Stimulated activated CD8-positive, alpha-beta memory T cell treated with anti-CD3 and anti-CD28 coated beads, Interleukin-2, amount 100 ng/mL, for 1 hour (primary cell): ENCODE measurements at places on chromosomes 7 and 10.

DNA sequence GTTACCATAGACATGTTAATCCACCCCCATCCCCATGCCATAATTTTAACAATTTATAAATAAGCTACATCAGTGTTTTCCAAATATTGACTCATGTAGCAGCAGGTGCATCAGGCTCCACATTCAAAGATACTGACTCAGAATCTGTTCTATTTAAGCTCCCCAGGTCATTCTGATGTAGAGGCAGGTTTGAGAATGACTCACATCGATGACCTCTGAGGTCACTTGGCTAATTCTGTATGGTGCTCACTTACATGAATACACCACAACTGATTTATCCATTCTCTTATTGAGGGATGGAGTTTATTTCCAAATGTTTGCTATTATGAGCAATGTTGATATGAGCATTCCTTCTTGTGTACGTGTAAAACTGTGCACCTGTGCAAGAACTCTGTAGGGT, 1159.0 kb downstream of the TYW1 start:
- DNase-seq: no peak

- DNase-seq: no peak
Observed at GRCh38 chr10:44306762-44307161, 78.1 kb downstream of the CXCL12 start.

GRCh38 chr7:99449326-99449725, 10.6 kb downstream of the CPSF4 start:
- DNase-seq: no peak

DNA sequence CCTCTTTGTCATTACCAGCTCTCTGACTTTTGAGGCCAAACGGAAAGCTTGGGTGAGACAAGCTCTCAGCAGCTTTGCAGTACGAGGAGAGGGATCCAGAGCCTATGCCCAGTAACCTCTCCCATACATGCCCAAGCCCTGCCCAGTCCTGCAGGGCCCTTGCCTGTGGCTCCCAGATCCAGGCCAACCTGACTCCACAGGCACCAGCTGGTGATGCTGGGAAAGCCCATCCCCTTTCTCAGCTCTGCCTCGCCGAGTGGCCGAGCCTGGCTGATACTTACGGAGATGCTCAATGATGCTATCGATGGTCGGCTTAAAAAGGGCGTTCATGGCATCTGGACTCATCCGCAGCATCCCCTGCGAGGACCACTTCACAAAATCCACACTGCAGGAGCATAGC, 55.4 kb downstream of the PNLIPRP2 start:
- no peak for DNase-seq

DNA sequence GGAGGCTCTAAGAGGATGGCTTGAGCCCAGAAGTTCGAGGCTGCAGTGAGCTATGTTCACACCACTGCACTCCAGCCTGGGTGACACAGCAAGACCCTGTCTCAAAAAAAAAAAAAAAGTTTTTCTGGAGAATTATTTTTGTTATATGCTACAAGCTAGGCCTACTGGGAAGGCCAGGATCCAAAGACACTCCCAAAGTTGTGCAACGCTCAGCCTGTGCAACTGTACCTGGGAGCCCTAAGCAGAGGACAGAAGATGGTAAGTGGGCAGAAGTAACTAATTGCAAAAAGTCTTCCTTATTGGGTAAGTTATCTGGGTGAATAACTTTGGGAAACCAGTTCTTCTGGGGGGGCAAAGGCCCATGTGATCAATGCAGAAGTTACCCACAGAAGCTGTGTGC, 17.3 kb downstream of the HIP1 start:
- no peak for DNase-seq

- no peak for DNase-seq
Observed at GRCh38 chr10:113585949-113586348, 33.1 kb downstream of the HABP2 start.

- DNase-seq: no peak
Observed at GRCh38 chr10:102613785-102614184, 30.5 kb upstream of the TRIM8 start.

DNA sequence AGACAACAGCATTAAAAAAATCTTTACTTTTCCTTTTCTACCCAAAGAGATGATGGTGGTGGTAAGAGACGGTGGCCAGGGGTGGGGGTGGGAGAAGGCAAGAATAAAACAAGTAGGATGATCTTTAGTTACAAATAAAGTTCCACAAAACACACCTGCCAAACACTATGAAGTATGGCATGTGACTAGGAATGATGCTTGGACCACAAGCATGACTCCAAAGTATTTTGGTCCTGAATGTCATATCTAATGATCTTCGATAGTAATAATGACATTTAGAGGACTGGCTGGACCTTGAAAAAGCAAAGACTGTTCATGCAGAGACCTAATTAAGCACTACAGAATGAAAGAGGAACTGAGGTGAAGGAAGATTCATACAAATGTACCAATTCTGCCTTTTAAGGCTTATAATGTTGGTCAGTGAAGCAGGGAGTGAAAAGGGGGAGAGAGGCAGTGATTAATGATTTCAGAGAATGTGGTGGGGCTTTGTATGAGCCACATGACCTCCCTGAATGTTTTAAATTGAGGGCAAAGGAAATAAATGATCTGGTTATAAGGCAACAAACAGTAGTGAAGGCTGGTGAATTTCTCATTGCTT, 29.6 kb upstream of the DKK1 start:
- no peak for DNase-seq

GRCh38 chr10:132679217-132679595, 106.7 kb downstream of the NKX6-2 start:
- no peak for DNase-seq

GRCh38 chr7:33903791-33904680, 1.3 kb upstream of the BMPER start:
- DNase-seq: no peak

GRCh38 chr10:90775351-90776028, 82.3 kb downstream of the HTR7 start:
- DNase-seq: no peak

DNA sequence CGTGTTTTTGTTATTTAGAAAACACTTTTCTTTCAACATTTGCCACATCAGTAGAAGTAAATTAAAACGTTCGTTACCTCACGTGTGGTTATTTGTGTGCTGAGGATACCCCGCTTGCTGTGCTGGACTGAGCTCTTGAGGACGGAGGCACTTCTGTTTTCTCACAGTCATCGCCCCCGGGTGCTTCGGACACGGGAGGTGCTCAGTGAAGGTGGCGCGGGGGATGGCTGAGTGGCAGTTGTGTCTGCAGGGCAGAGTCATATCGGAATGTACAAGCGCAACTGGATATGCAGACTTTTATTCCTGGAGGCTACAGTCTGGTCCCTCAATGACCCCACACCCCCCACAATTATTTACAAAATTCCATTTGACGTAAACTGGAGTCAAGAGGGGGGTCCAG, 92.0 kb downstream of the DYNC2I1 start:
- no peak for DNase-seq

- DNase-seq: no peak
Observed at GRCh38 chr7:45084901-45085618, 3.7 kb downstream of the NACAD start.

DNA sequence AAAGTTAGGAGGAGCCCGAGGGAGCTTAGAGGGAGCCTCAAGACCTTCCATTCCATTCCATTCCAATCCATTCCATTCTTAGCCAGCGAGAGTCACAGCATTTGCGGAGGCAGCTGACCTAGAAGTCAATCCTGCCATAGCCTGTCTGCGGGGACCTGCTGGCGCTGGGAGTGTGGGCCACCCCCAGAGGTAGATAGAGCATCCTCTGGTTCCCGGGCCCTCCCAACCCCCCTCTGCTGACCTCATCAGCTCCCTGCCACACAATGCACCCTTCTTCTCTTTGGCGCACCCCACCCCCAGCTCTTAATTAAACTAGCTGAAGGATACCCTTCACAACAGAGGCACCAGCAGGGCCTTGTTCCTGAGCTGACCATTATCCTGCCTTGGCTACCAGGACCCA, 152.5 kb upstream of the ZMIZ1 start:
- no peak for DNase-seq

DNA sequence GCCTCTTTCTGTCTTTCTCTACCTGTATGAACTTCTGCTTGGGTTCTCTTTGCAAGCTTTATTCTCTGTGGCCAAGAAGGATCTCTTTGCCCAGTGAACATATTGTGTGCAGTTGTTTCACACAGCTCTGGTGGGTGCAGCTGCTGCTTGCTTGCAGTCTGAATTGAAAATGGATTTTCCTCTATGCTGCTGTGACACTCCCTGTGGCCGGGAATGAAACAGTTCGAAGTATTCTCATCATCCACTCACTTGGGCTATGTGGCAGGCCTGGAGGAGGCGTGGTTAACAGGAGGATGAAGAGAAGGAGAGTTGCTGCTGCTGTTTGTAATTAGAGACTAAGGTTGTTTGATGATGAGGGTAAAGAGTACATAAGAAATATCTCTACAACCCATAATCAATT, 28.4 kb upstream of the ITGA8 start:
- no peak for DNase-seq

- DNase-seq: no peak
Observed at GRCh38 chr7:32116436-32116835, 46.2 kb upstream of the PDE1C start.

DNA sequence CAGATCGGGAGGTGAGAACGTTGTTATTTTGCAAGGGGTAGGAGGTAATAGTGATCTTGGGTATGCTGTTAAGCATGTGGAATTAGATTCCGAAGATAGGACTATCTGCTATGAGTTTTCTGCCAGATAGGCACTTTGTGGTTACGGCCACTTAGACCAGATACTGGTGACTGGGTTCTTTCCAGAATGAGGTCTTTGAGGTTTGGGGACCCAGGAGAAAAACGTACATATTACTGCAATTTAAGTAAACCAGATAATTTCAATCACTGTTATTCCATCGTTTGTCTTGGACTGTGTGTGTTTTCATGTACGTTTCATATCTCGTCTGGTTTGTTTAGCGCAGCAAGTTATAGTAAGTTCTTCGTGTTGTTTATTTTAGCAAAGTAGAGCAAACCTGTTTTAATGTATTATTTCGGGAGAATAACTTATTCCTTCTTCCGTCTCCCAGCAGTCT, 312 bp downstream of the ARL4A start:
- DNase-seq: no peak

- no peak for DNase-seq
Observed at GRCh38 chr7:2646680-2647571, 15.1 kb downstream of the TTYH3 start.

- DNase-seq: no peak
Observed at GRCh38 chr7:80520199-80520598, 8.3 kb upstream of the GNAT3 start.

- DNase-seq: no peak
Observed at GRCh38 chr7:8070451-8071180, 102.0 kb downstream of the GLCCI1 start.

DNA sequence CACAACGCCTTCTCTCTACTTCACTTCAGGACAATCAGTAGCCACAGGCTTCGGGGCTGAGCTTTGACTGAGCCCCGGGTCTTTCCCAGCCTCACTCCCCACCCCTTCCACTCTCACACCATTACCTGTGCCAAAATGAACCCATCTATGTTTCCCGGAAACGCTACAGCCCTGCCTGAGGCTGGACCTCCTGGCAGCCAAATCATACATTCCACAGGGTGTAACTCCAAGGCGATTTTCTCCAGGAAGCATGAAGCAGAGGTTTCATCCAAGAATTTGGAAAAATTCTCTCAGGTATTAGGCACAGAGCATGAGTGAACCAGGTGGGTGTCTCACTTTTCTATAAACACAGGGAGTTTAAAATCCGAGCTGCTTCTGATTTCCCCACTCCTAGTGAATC, 286.3 kb downstream of the TNS3 start:
- DNase-seq: no peak

DNA sequence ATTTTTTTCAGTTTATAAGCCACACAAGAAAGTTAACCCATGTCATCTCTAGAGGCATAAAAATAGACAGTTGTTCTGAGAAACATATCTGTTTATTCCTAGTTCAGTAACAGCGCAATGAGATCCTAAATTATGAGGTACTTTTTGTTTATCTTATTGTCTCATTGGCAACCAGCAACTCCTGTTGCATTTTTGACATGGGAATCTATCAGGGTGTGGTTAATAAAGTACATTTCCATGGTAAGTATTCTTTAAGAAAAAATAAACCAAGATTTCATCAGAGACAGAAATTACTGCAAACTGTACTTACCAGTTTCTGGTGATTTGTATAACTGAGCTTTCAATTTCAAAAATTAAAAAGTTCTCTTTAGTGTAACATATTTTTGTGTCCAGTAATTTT, 9.0 kb downstream of the FAS start:
- no peak for DNase-seq

DNA sequence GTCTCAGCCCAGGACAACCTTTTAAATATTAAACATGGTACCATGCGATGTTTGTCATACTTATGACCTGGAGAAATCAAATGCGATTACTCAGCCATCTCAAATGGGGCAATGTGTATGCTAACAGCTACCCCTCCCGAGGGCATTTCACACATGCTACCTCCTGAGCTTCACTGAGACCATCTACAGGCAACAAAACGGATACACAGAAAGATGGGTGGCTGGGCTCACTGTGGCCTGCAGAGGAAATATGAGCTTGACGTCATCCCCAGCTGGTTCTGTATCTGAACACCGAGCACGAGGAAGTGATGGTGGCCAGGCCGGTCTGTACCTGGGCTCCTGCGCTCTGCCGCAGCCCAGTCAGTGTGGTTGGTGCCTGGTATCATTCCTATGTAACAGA, 374.3 kb downstream of the RPS24 start:
- DNase-seq: no peak

DNA sequence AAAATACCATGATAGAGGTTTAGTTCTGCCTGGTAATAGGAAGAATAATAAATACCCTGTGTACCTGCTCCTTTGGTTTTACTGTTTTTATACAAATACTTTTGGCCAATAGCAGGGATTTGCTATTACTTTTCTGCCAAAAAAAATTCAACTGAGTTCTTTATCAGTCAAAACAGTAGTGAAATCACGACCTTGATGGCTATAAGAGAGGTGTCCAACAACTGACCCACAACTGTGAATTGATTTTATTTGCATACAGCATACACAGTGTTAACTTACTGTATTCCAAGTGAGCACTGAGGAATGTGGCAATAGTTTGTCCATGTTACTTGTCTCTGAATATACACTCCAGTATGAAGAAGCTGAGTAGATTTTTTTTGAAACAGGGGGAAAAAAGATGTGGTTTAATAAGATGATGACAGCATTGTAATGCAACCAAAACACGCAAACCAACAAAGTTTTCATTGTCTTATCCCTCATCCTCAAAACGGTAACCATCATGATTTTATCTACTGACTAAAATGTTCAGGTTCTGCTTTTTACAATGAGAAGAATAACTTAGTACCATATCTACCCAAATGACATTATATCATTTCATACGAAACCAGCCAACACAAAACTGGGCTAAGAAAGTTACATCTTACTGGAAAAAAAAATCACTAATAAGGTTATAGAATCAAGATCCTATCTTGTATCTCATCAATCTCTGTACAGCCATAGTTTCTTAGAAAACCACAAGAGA, 63.3 kb downstream of the GSAP start:
- no peak for DNase-seq

- no peak for DNase-seq
Observed at GRCh38 chr10:126187399-126187798, 200.9 kb downstream of the ADAM12 start.

GRCh38 chr10:76576276-76576962, 1061.2 kb downstream of the KCNMA1 start:
- DNase-seq: no peak

GRCh38 chr10:72082856-72083789, 5.2 kb downstream of the SPOCK2 start:
- no peak for DNase-seq

- DNase-seq: no peak
Observed at GRCh38 chr10:131559450-131559911, 248.0 kb upstream of the TCERG1L start.

- no peak for DNase-seq
Observed at GRCh38 chr10:132867801-132868644, 74.3 kb downstream of the CFAP46 start.

GRCh38 chr7:17770710-17771375, 169.5 kb downstream of the SNX13 start:
- no peak for DNase-seq

GRCh38 chr7:42103020-42103419, 134.0 kb downstream of the GLI3 start:
- DNase-seq: no peak
